Adipocyte (in vitro differentiated cells): ENCODE measurements at places on chromosomes 6 and 20.
A peak's percentile ranks its signal among the peaks of the same experiment; 100 is the strongest.

GRCh38 chr6:149266659-149267058, 50.9 kb upstream of the TAB2 start:
- DNase-seq, result no peak

DNA sequence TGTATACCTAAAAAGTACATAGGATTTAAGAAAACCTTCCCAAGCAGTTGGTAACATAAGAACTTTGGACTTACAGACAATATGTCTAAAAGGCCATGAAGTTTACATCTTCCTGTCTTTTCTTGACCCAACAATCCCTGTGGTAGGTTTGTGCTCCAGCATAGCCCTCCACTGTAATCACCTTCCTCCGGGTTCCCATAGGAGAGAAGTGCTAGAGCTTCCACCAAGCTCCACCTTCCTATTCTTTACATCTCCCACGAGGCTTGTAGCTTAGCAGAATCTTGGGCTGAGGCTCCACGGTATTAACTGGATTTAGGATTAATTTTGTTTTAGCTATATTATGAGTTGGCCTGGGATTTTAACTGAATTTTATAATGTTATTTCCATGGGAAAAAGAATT, 23.3 kb downstream of the ADGRG6 start:
- no peak for DNase-seq

- no peak for DNase-seq
Observed at GRCh38 chr6:34616227-34616585, 60.1 kb upstream of the SPDEF start.

DNA sequence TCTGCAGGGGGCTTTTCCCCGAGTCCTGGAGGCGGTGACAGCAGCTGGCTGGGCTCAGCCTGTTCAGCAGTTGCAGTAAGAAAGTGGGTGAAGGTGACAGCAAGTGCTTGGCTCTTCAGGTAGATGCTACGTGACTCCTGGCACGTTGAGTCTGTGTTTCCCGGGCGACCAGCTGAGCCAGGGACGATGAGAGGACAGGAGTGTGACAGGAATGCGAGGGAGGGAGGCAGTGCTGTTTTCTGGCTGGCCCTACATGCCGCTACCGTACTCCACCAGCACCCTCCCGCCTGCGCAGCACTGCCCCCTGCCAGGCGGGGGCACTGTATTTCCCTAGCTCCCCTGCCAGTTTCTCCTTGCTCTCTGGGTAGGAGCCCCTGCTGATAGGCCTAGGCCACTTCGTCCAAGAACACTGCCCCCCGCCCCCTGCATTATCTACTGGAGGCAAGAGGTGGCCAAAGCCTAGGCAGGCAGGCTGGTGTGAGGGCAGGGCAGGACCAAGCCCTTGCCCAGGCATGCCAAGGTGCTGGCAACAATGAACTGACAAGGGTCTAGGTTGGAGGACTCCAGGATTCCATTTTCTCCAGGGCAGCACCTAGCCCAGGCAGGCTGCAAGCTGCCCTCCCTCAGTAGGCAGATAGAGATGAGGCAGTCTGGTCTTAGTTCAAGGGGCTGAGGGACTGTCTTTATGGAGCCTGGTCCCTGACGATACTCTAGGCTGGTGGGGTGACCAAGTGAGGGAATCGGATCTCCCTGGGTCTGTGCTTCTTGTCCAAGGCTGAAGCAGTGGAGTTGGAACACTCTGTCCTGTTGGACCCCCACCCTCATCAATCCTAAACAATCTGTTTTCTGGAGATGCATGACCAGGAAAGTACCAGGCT, 19.2 kb downstream of the MRPS18A start:
- DNase-seq, result peak; percentile 69

DNA sequence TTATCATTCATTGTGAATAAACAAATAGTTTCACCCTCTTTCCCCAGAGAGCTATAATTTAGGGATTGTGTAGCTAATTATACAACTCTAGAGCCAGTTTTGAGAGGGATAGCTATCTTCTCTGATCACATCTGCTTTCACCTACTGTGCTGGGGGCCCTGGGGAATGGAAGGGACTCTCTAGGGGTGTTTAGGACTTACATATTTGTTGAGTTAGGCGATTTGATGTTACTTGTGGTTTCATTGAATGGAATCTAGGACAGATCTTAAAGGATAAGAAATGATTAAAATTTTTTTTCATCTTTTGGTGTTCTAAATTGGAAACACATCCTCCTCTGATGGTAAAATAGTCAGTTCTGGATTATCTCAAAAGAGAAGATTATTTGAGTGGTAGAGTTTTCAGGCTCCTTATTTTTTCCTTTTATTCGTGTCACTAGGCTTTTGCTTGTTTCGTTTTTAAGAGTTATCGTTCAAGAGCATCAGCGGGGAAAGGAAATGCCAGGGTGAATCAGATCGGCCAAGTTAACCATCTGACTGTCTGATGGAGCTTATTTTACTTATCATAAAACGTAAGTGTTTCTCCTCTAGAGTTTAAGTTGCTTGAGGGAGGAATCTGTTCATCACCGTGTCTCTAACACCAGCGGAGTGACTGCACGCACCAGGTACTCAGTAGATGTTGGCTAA, 236.7 kb downstream of the FARS2 start:
- DNase-seq, result peak; percentile 80

- peak; percentile 85 for DNase-seq
Observed at GRCh38 chr6:142802124-142802523, 142.9 kb downstream of the HIVEP2 start.

DNA sequence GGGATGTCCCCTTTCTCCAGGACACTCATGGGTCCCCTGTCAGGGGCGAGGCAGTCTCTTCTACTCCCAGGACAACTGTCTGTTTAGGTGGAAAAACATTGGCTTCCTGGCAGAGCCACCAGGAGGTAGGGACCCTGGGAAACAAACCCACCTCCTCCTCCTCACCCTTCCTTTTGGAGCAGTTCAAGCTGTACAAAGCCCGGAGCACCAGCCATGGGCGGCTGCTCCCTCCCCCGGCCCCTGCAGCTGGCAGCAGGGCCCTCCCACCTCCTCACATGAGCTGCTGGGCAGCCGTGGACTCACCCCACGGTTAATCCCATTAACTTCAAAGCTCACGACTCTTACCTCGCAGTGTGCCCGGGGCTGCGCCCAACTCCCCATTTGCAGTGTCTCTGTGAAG, 48.6 kb downstream of the CDH4 start:
- DNase-seq, result no peak

- peak; percentile 60 for DNase-seq
Observed at GRCh38 chr6:39430871-39431523, 108.5 kb upstream of the KCNK16 start.

DNA sequence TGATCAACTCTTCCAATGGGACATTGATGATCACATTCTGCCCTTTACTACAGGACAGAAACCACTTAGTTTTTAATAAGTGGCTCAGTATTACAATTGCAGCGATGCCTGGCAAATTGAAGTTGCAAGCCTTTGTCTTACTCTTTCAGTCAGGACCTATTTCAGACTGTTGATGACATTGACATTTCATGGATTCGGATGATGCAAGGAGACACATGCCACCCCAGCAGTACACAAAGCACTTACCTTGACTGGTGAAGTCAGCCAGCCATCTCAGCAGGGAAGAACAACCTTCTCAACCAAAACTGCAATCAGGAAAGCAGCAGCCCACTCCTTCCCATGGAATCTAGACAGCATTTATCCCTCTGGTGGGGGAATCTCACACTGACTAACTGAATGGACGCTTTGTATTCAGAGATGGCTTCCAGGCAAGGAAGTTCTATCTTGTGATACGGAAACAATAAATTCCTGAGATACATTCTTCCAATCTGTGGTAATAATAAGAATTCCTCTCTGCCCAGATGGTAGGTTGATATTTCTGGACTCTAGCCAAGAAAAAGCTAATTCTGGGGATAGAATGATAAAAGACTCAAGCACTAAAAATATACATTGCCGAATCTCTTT, 24.8 kb downstream of the NFYA start:
- DNase-seq, result peak; percentile 72

GRCh38 chr6:4402477-4402976, 267.2 kb upstream of the ECI2 start:
- peak; percentile 77 for DNase-seq

DNA sequence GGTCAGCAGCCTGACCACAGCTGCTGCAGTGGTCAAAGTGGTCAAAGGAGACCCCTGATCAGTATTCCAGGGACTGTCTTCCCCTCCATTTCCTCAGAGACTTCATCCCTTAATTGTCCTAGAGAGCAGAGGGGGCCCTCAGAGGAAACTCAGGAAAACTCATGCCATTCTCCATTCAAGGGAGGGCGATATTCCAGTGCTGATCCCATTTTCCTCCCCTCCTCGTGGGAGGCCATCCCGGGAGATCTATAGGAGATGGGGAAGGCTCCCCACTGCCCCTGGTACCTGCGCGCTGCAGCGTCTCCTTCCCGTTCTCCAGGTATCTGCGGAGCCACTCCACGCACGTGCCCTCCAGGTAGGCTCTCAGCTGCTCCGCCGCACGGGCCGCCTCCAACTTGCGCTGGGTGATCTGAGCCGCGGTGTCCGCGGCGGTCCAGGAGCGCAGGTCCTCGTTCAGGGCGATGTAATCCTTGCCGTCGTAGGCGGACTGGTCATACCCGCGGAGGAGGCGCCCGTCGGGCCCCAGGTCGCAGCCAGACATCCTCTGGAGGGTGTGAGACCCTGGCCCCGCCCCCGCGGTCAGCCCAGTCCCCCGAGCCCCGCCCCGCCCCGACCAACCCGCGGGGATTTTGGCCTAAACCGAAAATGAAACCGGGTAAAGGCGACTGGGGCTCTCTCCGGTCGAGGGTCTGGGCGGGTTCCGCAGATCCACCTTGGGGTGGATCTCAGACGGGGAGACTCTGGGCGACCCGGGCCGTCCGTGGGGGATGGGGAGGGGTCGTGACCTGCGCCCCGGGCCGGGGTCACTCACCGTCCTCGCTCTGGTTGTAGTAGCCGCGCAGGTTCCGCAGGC, 878 bp downstream of the HLA-C start:
- peak; percentile 88 for DNase-seq

GRCh38 chr20:2691127-2691526, 1.5 kb upstream of the EBF4 start:
- DNase-seq, result no peak

- peak; percentile 51 for DNase-seq
Observed at GRCh38 chr6:148711833-148712654, 34.8 kb upstream of the UST start.

DNA sequence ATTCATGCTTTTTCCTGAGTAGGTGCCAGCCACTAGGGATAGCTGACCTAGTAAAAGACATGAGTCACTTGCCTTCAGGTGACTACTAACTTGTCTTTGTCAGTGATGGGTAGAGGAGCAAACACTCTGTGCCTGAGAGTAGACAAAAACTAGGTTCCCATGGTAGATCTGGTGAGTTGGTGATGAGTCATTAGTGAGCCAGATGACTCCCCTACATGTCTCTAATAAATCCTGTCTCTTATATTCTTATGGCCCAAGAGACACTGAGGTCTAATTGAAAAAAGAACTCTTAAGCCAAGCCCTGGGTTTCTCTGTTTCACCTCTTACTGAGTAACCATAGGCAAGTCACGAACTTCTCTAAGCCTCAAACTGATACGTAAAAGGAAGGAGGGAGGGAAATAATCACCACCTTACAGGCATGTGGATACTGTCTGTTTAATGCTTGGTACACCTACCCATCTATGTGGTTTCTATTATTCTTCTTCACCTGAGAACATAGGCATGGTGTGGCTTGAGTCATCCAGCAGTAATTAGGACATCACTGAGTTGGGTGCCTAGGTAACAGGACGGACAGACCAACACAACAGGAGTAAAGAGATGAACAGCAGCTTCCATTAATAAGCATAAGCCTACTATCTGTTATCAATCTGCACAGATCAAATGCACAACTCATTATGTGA, 20.3 kb downstream of the TTPAL start:
- peak; percentile 75 for DNase-seq
